GM12864 (cell line): ENCODE measurements at places on chromosomes 3 and 15.
A peak's percentile ranks its signal among the peaks of the same experiment; 100 is the strongest.

DNA sequence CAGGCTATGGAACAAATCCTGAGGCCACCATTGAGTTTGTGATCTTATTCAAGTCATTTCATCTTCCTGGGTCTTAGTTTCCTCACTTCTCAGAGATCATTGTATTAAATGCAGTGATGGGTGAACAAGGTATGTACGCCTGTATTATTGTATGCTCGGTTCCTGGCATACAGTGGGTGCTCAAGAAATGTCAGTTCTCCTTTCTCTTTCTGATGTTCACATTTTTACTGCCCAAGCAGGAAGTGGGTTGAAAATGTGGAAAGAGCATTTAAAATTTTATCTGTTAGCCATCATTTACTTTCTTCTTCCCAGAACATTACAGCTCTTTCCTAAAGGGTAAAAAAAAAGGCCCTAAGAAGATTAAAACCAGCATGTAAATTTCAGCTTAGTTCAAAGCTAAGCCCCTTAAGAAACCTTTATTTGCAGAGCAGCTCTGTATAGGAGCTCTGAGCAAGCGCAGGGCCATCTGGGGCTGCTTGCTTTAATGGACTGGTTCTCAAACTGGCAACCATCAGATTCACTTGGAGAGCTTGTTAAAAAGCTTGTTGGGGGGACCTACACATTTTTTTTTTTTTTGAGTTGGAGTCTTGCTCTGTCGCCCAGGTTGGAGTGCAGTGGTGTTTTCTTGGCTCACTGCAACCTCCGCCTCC is 179.4 kb downstream of the CHST2 start:
- no peak for DNase-seq

GRCh38 chr3:152458376-152459117 is 189.8 kb downstream of the MBNL1 start:
- no peak for DNase-seq

- no peak for DNase-seq
These were observed 245.0 kb upstream of the ADAMTS9 start for GRCh38 chr3:64932666-64933342.

- DNase-seq: no peak
These were observed 88.4 kb upstream of the TNFAIP8L3 start for GRCh38 chr15:51183076-51183475.

DNA sequence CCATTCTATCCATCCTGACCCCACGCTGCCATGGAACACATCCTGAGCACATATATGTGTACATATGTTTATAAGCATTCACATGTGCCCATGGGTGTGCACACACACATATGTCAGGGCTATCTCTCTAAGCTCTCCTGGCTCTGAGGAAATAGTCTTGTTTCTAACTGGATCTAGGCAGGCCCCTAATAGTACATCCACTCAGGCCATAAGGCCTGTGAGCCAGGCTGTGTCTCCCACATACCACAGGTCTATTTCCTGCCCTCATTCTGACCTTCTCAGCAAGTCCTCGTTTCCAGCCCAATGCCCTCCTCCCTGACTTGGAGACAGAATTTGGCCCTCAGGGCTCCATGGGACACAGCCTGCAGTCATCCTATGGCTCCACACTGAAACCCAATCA is 284.8 kb upstream of the CTNNB1 start:
- no peak for DNase-seq

GRCh38 chr3:102687851-102688555 is 253.2 kb downstream of the ZPLD1 start:
- no peak for DNase-seq

DNA sequence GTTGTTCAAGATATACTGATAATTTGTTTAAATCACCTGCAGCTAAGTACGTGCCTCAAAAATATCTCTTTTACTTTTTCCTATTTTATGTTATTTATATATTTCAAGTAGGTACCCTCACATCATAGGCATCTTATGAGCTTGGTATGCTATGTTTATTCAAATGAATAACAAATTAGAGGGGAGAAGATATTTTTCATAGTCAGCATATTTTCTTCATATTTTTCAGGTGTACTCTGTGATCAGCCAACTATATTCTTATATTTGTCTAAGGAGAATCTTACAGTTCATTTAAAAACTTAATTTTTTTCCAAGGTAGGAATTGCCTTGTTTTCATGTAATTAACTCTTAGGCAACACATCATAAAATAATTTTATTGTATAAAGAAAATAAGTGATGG is 421.1 kb upstream of the GRM7 start:
- no peak for DNase-seq

GRCh38 chr15:68817304-68818065 is 3.2 kb downstream of the ANP32A start:
- peak; percentile 69 for DNase-seq

DNA sequence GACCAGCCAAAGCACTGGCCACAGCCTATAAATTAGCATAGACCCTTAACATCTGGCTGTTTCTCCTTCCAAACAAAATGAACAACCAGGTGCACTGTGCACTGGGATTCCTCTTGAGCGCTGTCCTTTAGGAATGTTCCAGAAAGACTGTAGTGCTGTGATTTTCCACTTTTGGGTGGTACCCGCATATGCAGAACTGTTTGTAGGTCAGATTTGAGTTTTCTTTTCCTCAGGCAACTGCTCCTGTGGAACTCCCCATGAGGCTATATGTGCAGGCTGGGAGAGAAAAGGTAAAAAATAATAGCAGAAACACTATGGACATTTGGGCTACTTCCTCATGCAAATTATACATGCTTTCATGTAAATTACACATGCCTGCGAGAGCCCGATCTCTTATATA is 139.1 kb downstream of the CHST2 start:
- no peak for DNase-seq

DNA sequence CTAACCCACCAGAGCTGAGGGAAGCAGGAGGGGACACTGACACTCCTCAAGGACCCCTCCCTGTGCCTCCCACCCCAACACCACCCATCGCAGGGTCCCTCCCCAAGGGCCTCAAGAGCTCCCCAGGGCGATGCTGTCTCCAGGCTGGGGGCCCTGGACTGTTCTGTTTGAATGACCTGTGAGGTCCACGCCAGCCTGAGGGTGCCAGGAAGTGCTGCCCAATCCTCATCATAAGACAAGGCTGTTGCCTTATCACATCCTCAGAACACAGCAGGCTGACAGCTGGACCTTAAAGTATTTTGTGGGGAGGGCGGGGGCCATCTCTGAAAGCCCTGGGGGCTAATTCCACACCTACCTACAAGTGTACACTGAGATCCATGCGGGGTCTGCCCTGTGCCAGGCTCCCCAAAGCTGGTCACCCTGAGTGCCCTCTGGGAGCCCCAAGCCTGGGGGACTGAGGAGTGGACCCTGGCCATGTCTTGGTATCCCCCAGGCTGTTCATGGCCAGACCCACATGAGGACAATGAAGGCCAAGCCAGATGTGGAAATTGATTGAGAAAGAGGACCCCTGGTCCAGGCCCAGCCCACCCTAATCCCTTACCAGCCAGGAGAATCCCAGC is 23.8 kb upstream of the GOLGA6C start:
- no peak for DNase-seq

- no peak for DNase-seq
These were observed 24.4 kb upstream of the RAP2B start for GRCh38 chr3:153137626-153138025.

- DNase-seq: no peak
These were observed 417.0 kb upstream of the TPM1 start for GRCh38 chr15:62625429-62626033.

- DNase-seq: no peak
These were observed 20.7 kb upstream of the LPP start for GRCh38 chr3:188133219-188133618.

GRCh38 chr15:62945760-62946159 is 96.8 kb upstream of the TPM1 start:
- DNase-seq: no peak

DNA sequence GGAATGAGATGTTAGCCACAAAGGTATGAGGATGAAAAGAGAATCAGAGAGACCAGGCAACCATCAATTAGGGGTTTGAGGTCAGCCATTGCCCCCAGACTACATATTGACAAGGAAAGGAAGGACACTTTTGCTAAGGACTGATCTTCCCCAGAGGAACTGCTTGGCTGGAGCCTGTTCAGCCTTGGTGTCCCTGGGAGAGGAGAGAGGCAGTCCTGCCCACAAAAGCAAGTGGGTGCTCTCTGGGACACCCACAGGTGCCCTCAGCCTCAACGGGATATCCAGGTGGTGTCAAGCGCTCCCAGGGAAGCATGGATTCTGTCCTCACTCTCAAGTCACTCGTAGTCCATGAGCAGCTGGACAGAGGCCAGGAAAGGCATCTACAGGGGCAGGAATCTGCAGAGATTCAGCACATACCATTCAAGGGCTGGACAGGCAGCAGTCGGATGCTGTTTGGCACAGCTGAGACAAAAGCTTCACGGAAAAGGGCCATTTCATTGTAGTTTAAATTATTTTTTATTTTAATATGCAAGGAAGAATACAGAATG is 166.2 kb downstream of the UACA start:
- DNase-seq: no peak

- no peak for DNase-seq
These were observed 158.2 kb downstream of the SPATA16 start for GRCh38 chr3:172982736-172983364.

- DNase-seq: no peak
These were observed 22.0 kb upstream of the COL6A5 start for GRCh38 chr3:130323503-130323902.

DNA sequence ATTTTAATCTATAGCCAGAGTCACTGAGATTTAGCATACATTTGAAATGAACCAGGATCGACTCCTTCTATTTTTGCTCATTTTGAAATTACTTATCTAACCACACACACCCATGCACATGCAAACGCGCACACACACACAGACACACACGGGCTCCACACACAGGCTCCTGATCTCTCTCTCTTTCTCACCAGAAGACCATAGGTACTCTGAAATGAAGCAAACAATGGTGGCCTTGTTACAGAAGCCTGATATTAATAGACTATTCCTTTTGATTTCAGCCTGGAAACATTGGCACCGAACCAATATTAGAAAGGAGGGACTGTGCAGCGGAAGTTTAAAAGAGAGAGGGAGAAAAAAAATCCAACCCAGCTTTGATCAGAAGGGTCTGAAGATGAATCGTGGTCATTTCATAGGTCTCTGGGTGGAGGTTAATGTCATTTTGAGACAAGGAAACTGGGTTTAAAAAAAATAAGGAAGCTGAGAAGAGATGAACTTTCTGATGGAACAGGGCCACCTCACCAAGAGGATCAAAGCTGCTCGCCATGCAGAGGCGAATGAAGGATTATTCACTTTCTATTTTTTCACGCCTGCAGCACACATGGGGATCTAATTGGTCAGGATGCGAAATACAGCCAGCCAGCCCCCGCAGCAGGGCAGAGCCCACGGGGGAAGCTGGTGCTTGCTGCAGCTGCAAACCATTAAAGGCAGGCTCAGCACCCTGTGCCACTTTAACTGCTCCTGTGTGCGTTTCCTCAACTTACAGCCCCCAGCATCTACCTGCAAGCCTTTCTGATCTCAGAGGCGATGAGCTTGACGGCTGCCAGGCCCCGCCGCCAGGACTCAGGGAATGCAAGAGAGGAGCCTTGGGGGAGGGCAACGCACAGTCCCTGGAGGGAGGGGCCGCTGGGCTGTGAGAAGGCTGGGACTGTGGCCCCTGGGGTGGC is 88.8 kb downstream of the HES1 start:
- no peak for DNase-seq

DNA sequence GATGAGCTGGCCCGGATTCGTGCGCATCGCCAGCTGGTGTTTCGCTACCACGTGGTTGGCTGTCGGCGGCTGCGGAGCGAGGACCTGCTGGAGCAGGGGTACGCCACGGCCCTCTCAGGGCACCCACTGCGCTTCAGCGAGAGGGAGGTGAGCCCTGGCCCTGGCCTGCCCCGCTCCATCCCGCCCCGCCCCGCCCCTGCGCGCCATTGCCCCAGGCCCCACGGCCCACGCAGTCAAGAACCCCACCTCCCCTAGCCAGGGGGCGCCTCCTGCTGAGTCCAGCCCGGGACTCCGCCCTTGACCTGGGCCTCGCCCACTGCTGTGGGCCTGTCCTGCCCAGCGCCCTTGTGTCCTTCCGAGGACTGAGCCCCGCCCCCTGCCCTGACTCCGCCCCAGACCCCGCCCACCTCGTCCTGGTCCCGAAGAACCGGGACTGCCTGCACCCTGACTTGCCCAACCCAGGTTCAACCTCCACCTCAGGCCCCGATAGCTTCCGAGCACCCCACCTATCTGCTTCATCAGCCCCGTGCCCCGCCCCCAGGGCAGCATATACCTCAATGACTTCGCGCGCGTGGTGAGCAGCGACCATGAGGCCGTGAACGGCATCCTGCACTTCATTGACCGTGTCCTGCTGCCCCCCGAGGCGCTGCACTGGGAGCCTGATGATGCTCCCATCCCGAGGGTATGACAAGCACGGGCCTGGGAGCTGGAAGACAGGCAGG is 14.8 kb downstream of the NT5DC2 start:
- DNase-seq: no peak

DNA sequence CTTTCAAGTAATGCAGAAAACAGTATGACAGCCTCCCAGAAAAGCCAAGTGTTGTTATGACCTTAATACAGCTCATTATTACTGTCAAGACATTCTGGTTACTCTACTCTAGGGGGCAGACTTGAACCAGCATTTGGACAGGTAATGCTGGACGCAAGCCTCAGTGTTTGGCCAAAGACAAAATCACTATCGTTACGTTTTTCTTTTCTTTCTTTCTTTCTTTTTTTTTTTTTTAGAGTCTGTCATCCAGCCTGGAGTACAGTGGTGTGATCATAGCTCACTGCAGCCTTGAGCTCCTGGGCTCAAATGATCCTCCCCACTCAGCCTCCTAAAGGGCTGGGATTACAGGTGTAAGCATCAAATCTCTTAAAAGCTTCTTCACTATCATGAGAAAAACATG is 29.4 kb upstream of the TMEM45A start:
- peak; percentile 21 for DNase-seq

- DNase-seq: no peak
These were observed 43.5 kb downstream of the EPHB1 start for GRCh38 chr3:134838599-134838998.

GRCh38 chr3:71987828-71988227 is 202.9 kb upstream of the PROK2 start:
- no peak for DNase-seq

GRCh38 chr15:66482539-66482938 is 15.0 kb downstream of the SNAPC5 start:
- DNase-seq: no peak

DNA sequence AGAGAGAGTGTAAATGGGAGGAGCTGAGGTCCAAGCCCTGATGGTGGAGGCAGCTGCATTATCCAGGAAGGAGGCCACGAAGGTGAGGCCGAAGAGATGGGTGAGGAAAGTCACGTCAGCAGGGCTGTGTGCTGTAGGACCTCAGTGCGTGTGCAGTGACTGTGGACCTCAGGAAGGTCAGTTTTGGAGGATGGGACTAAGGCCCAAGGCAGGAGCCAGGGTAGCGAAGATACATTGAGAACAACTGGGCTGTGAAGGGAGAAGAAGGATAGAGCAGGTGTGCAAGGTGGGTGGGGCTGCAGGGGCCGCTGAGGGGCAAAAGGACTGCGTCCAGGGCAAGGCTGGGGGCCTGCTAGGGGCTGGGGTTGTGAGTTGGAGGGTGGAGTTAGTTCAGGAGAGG is 4.9 kb downstream of the KLHL40 start:
- DNase-seq: no peak

DNA sequence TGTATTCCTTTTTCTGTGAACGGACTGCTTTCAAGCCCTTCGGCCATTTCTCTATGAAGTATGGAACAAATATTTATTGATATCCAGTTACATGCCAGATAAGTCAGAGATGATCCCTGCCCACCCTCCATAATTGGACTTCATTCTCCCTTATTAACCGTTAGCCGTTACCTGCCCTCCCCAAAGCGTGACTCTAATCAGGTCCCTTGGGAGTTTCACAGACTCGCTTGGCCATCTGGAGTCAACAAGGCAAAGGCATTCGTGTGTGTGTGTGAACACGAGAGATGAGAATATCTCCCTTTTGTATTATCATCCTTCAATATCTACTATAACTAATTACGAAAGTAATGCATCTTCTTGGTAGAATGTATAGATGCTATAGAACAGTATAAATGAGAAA is 314.5 kb downstream of the TLE3 start:
- DNase-seq: no peak
